ENCODE measurements at places on chromosomes 3 and 15.

- DNase-seq = no peak
These were observed 46.5 kb downstream of the BBS4 start for GRCh38 chr15:72732516-72732915.

DNA sequence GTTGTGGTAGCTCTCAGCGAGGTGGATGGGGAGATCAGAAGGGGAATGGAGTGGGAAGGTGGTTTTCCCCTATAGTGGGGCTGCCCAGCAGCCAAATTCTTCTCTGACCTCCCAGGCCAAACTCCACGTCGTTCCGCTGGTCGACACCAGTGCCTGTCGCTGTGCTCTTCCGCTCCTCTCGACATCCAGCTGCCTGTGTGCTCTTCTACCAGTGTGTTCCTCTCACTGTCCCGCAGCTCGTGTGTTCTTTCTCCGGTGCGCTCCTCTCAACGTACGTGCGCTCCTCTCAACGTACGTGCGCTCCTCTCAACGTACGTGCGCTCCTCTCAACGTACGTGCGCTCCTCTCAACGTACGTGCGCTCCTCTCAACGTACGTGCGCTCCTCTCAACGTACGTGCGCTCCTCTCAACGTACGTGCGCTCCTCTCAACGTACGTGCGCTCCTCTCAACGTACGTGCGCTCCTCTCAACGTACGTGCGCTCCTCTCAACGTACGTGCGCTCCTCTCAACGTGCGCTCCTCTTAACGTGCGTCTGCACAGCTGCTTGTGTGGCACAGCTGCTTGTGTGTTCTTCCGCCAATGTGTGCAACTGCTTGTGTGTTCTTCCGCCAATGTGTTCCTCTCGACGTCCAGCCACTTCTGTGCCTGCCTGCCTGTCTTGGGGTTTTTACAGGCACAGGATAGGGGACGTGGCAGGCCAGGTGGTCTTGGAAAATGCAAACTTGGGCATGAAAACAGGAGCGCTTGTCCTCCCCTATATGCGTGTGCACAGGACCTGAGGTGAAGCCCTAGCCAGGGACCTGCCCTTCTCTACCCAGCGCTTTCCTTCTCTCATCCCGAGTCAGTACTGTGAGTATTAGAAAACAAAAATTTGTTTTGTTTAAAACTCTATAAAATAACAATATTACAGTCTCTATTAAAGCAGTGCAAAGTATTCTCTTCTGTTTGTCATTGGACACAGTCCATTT lies 991.1 kb downstream of the GBE1 start:
- DNase-seq = no peak

GRCh38 chr3:172181932-172182586 lies 142.7 kb downstream of the FNDC3B start:
- no peak for DNase-seq

DNA sequence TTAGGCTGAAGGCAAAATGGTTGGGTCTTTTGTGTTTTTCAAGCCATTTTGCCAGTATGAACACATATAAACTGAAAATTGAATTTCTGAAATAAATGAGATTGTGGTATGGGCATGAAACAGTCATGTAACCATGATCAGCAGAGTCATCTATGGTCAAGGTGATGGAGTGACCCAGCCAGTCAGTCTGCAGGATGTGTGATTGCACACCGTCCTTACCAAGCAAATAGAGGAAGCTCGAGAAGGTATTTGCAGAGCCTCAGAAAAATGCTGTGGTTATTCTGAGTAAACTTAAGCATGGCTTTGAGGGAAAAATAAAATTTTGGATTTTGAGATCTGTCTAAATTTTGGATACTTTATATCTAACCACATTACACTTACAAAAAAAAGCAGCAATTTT lies 95.9 kb upstream of the RNF7 start:
- DNase-seq = no peak

- no peak for DNase-seq
These were observed 2.0 kb upstream of the MELTF start for GRCh38 chr3:197031315-197032285.

- DNase-seq = no peak
These were observed 14.0 kb upstream of the TMF1 start for GRCh38 chr3:69066121-69066520.

- DNase-seq = no peak
These were observed 942.1 kb downstream of the AGBL1 start for GRCh38 chr15:87021751-87022150.

- peak; percentile 52 for DNase-seq
These were observed 32.4 kb downstream of the FRMD4B start for GRCh38 chr3:69353503-69353902.

DNA sequence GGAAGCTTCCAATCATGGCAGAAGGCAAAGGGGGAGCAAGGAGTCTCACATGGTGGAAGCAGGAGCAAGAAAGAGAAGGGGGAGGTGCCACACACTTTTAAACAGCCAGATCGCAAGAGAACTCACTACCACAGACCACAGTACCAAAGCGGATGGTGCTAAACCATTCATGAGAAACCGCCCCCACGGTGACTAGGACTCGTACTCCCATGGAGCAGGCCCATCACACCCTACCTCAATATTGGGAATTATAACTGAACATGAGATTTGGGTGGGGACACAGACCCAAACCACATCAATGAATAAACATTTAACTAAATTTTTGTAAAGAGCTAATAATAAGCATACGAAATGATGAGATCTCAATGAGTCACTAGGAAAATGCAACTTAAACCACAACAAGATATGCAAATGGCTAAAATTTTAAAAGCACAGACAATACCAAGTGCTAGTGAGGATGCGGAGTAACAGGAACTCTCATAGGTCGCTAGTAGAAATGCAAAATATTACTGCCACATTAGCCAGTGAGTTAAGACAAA lies 10.0 kb downstream of the MRPS25 start:
- peak; percentile 42 for DNase-seq

GRCh38 chr3:136714020-136714419 lies 38.2 kb downstream of the STAG1 start:
- no peak for DNase-seq

DNA sequence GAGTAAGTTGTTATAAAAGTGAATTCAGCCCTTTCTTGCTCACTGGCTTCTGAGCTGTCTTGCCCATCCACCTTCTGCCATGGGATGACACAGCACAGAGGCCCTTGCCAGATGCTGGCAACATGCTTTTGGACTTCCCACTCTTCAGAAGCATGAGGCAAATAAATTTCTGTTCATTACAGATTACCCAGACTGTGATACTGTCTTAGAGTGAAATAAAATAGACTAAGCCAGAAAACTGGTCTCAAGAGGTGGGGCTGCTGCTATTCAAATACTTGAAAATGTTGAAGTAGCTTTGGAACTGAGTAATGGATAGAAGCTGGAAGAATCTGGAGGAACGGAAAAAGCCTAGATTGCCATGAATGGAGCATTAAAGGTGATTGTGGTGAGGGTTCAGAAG lies 170.4 kb downstream of the ZMAT3 start:
- DNase-seq = no peak

DNA sequence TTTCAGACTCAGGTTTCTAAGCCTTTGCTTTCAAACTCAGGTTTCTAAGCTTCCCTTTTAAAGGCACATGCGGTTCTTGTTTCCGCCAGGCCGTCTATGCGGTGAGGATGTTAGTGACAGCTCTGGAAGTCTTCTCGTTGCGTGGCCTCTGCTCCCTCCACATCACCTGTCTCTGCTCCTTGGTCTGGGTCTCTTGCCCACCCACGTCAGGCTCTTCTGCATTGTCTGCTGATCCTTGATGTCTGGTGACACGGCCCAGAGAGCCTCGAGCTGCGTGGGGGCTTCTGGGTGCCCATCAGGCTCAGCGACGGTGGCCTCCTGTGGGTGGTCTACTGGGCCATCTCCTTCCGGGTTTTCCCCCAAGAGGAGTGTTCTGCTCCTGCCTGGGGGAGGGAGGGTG lies 30.5 kb downstream of the KLF13 start:
- DNase-seq = no peak

DNA sequence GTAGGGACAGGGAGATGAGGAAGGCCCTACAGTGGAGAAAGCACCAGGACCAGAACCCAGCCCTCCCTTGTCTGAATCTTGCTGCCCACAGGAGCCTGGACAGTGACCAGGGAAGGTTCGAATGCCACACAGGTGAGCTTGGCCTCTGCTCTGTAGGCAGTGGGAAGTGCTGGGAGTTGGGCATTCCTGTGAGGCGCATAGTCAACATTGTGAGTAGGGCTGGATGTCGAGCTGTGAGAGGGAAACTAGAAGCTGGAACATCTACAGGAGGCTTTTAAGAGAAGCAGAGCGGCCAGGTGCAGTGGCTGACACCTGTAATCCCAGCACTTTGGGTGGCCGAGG lies 20.3 kb upstream of the ALAS1 start:
- no peak for DNase-seq

DNA sequence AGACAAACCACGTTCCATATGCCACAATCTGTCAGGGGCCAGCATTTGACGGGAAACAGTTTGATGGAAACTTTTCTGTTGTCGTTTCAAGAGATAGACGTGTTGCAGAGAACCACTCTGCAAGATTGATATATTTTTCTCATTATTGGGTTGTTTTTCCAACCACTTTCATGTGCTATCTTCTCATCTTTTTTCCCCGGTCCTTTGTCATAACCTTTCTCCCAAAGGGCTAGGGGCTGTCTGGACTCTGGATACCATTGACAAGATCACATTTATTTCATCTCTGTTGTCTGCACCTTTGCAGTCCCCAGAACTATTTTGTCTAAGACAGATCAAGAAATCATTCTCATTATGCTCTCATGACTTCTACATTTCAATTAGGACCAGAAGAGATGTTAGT lies 57.6 kb upstream of the SLC25A26 start:
- no peak for DNase-seq
